Stimulated activated naive CD8-positive, alpha-beta T cell treated with anti-CD3 and anti-CD28 coated beads, Interleukin-15, amount 100 ng/mL, for 72 hours (primary cell): ENCODE measurements at places on chromosomes 7 and 10.

GRCh38 chr10:71396084-71396710, 523 bp upstream of the CDH23 start:
- peak; percentile 51 for DNase-seq

DNA sequence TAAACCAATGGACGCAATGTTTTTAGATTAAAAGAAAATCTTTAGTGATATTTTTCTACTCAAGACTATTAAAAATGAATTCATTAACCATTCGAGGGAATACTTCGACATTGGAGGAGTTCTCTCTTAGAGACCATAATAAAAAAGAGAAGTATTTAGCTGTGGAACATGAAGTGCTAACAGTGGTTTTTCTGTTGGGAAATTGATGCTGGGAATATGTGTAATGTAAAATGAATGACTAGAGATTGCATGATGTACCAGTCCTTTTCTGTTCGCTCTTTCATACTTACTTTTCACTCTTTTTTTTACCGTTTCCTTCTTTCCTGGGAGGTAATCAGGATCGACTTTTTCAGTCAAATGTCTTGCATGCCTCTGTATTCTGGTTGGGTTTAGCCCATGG, 41.3 kb downstream of the ST7 start:
- no peak for DNase-seq

- no peak for DNase-seq
Measured at GRCh38 chr7:119026391-119026790, 801.9 kb downstream of the ANKRD7 start.

- DNase-seq: no peak
Measured at GRCh38 chr10:104601166-104601565, 39.9 kb upstream of the SORCS3 start.

GRCh38 chr10:78787125-78787524, 281.6 kb upstream of the ZMIZ1 start:
- DNase-seq: no peak

DNA sequence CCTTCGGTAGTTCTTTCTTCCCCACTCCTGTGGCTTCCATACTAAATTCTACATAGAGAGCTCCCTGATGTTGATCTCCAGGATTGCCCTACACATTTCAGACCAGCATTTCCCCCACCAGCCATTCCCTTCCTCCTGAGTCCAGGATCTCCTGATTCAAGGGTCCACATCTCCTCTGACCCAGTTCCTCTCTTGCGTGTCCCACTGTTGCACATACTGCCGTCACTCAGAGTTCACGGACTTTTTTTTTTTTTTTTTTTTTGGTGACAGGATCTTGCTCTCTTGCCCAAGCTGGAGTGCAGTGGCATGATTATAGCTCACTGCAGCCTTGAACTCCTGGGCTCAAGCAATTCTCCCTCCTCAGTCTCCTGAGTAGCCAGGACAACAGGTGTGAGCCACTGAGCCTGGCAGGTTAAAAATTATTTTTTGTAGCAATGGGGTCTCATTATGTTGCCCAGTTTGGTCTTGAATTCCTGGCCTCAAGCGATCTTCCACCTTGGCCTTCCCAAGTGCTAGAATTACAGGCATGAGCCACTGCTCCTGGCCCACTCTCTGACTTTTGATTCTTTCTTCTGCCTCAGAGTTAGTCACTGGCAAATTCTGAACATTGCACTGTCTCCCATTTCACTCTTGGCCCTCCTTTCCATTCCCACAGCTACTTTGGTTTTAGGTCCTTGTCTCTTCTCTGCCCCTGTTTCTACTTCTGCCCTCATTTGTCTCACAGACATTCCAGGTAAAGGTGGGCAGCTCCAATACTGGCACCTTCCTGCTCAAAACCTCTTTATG, 29.6 kb upstream of the ZRANB1 start:
- no peak for DNase-seq
